Right cardiac atrium (tissue), 5 donors: ENCODE measurements at places on chromosomes 1 and 21. TPM values are rescaled to one million over a fixed set of nuclear protein-coding genes. Genes with fewer than 3 reads are reported as not detected.

DNA sequence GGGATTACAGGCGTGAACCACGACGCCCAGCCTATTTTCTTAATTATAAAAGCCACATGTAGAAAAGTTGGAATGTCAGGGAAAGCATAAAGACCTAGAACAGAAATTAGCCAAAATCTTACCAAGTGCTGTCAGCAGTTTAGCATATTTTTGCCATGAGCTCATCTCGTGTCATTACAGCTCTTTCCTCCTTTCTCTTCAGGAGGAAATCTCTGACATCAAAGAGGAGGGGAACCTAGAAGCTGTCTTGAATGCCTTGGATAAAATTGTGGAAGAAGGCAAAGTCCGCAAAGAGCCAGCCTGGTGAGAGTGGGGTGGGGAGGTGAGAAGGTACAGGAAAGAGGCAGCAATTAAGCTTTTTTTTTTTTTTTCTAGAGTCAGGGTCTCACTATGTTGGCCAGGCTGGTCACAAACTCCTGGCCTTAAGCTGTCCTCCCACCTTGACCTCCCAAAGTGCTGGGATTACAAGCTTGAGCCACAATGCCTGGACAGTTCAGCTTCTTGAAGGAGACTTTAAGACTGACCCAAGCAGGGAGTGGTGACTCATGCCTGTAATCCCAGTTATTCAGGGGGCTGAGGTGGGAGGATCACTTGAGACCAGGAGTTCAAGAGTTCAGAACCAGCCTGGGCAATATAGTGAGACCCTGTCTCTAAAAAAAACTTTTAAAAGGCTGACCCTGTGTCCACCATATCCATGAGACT lies 8.4 kb upstream of the BGLAP start:
- no peak for DNase-seq

GRCh38 chr1:7960867-7961215 lies 670 bp upstream of the PARK7 start:
- DNase-seq = no peak

- peak; percentile 90 for DNase-seq
Observed at GRCh38 chr1:31955917-31956736, 18.0 kb upstream of the PTP4A2 start.

Gene SLC35F3
- total RNA-seq = not detected

DNA sequence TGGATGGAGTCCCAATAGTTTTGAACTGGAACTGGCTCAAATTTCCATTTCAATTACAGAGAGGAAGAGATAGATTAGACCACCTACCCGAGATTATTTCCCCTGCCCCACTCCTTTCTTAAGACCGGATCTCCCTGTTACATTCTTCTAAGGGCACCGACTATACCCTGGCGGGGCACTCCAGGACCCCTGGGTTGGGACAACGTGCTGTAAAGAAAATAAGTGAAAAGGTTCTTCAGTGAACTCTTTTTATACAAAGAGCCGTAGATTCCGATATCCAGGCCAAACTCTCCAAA lies 6.7 kb downstream of the NR5A2 start:
- no peak for DNase-seq

Gene GBP7
- total RNA-seq = 0.11 TPM

GRCh38 chr1:12144236-12144635 lies 22.6 kb upstream of the TNFRSF1B start:
- DNase-seq = peak; percentile 53

GRCh38 chr1:78075621-78076020 lies 29.9 kb downstream of the GIPC2 start:
- DNase-seq = no peak

Gene FCER1G
- 23.3 TPM for total RNA-seq

DNA sequence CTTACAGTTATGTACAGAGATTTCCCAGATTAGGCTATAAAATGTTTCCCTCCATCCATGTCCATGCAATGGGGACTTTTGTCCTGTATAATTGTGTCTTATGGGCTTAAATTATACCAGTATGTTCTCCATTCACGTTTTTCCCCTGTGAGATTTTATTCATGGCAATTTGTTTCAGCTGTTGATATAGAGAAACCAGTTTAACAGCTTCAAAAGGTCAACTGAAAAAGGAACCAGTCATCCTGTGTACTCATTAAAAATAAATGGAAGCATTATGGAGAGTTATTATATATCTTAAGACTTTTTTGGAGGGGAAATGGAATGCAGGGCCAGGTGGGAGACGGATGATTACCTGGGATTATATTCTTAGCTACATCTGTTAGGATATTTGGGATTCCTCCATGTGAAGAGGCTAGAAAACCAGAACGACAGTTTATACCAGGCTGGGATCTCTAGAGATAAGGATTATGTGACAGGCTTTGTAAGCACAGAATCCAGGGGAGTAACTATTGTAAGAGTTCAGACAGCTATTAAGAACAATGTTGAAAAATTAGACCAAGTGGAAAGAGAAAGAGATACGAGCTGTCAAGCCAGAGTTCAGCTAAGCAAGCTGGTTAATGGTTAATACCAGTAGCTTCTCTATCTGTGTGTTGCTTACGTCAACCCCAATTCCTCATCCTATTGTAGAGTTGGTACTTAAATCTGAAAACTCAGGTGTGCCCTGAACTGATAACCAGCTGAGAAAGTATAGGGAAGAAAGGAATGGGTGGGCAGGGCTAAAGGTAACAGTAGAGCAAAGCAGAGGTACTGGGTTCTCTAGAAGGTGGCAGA lies 12.4 kb upstream of the ZNF697 start:
- DNase-seq = no peak

Gene LHX8
- total RNA-seq = not detected

Gene PEAR1
- total RNA-seq = 8.7 TPM

DNA sequence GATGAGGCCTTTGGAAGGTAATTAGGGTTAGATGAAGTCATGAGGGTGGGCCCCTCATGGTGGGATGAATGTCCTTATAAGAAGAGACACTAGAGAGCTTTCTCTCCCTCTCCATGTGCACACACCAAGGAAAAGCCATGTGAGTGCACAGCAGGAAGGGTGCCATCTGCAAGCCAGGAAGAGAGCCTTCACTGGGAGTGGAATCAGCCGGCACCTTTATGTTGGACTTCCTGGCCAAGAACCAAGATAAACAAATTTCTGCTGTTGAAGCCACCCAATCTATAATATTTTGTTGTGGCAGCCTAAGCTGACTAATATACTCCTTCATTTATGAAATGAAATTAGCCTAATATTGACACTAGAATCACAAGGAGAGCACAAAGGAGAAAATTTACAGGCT lies 38.2 kb upstream of the PKP1 start:
- DNase-seq = no peak

- DNase-seq = no peak
Observed at GRCh38 chr1:224377676-224378006, 21.0 kb downstream of the CNIH4 start.

Gene OR6N1
- not detected for total RNA-seq

Gene ADGRL2
- 55.4 TPM for total RNA-seq

Gene RHBG
- total RNA-seq = not detected

- DNase-seq = no peak
Observed at GRCh38 chr1:200372095-200372884, 37.5 kb downstream of the ZNF281 start.

Gene TAL1
- 3.9 TPM for total RNA-seq

DNA sequence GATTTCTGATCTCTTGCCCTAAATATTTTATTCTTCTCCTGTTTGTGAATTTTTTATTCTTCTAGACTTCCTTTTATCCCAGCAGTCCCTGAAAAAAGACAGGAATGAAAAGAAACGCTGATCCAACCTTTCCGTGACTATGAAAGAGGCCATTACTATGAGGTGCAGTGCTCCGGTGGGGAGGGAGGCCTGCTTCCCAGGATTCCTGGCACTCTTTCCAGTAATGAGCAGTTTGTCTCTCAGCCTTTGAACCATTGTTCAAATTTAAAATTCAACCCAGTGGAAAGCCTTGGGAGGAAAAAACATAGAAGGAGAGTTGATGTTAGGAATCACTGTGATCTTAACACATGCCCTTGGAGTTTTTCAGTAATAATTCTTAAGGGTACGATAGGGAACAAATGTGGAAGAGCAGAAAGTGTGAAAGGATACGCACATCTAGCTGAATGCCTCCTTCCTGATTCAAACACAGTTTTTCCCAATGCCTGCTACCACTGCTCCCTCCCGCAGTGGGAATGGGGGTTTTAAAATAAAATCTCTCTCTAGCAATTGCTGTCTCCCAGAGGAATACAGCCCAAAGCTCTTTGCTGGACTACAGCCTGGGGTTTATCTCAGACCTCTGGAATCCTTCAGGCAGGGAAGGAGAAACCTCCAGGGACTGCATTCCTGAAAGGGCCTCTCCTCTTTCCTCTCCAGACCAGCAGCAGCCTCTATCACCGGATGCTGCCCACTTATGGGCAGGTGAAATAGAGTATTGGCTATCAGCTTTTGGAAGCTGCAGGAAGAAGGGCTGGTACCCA lies 6.1 kb downstream of the IER5 start:
- DNase-seq = no peak

- no peak for DNase-seq
Observed at GRCh38 chr21:40680311-40680710, 166.6 kb downstream of the DSCAM start.

DNA sequence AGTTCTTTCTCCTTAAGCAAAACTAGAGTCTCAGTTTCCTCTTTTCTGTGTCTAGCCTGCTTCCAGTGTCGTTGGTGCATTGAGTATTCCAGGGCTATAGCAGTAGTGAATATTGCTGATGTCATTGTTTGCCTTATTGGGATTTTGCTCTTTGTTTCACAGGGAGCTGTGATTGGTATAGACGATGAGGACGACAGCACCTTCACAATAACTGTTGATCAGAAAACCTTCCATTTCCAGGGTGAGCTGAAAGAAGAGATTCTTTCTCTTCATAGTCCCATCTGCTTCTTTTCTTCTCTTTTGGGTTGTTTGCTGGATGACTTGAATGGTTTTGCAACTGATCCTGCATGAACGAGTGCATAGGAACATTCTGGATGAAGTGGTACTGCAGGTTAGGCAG lies 52.4 kb downstream of the OSBPL9 start:
- DNase-seq = no peak

GRCh38 chr1:65108025-65108642 lies 39.9 kb upstream of the AK4 start:
- no peak for DNase-seq

Gene ITLN2
- total RNA-seq = 0.82 TPM

Gene KCNT2
- total RNA-seq = 7.1 TPM

Gene TATDN3
- total RNA-seq = 17.7 TPM

DNA sequence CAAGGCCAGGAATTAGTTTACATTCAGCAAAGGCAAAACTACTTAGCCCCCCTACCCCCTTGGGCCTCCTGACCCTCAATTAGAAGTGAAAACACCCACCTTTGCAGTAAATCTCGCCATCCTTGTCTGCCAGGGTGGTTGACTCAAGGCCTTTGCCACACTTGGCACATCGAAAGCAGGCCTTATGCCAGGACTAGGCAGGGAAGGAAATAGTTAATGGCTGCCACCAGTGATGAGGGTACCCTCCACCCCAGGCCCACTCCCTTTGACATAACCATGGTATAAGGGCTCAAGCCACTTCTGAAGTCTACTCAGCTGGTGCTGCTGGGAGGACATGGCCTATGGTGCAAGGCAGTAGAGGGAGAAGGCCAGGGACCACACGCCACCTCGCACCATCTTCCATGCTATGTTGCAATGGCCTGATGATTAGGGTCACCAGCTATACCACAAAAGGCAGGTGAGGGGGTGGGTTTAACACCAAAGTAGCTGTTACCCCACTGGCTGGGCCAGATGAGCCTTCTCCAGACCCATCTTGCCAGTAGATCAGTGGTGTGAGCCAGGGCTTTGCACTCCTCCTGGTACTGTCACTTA lies 16.3 kb upstream of the PHLDA3 start:
- DNase-seq = no peak

Gene SAMD13
- total RNA-seq = 2.9 TPM

DNA sequence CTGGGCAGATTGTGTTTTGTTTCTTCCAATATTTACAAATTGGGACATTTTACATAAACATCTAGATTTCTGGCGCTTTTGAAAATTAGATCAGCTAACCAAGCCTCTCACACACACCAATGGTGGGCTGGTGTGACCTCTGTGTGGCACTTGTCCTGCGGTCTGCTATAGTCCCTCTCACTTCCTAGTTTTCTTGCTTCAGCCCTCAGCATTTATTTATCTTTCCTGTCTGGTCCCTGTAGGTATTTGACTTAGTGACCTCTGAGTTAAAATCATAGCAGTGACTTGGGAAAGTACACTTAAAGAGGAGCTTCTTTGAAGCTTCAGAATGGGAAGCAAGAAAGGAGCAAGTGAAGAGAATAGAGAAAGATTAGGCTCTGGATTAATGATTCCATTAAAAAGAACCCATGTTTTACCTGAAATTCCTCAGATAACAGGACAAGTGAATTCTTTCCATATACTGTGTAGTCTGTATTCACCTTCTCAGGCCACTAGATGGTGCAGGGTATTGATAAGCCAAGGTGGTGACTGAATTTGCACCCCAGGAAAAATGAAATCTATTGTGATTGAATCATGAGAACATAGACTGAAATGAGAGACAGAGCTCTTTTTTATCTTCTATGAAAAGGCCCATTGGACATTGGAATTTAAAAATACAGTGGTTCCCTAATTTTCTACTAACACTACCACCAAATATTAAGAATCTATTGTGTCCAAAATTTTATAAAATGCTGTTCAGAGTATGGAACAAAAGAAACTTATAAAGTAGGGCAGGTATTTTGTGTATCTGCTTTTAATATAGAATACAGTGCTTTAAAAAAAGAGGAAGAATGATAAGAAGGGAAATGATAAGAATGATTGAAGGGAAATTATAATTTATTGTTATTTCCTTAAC lies 7.1 kb upstream of the DIPK1A start:
- DNase-seq = no peak
